Kidney epithelial cell (primary cell): ENCODE measurements at places on chromosomes 11 and 22.

DNA sequence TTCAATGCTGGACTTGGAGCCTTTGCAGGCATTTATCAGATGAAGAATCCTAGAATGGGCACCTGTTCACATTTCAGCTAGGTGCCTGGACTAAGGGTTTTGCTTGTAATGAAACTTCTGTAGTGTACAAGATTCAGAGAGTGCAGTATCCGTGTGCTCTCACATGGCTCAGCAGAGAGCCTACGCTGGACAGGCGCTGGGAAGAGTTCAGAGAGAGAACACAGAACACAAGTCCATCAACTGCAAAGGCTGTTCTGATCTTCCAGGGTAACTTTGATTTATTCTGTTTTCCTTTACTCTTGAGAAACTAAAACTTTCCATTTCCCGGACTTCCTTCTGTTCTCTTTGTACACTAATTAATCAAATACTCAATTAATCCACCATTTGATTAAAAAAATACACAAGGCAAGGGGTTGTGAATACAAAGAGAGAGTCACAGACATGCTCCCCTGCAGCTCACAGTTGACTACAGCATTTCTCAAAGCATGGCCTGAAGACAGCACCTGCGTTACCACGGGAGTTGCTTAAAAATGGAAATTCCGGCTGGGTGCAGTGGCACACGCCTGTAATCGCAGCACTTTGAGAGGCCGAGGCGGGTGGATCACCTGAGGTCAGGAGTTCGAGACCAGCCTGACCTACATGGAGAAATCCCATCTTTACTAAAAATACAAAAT is 393.7 kb downstream of the LARGE1 start:
- DNase-seq = no peak

- no peak for DNase-seq
Observed at GRCh38 chr22:49460592-49461281, 366.9 kb downstream of the BRD1 start.

- DNase-seq = no peak
Observed at GRCh38 chr11:116638463-116638862, 134.3 kb downstream of the BUD13 start.

GRCh38 chr11:93524173-93524536 is 19.0 kb downstream of the SMCO4 start:
- no peak for DNase-seq
